ENCODE measurements at places on chromosomes 11 and 22. TPM values are rescaled to one million over a fixed set of nuclear protein-coding genes. Genes with fewer than 3 reads are reported as not detected.

CASP1 gene
- 2.8 TPM for total RNA-seq

FAM181B gene
- total RNA-seq, result 0.07 TPM

OSBP2 gene
- 13.2 TPM for total RNA-seq

GRCh38 chr11:107196732-107197131 lies 178.5 kb upstream of the GUCY1A2 start:
- no peaks in the 10 kb centered on the region for H3K36me3 ChIP-seq
- H3K27me3 ChIP-seq, result no peaks in the 10 kb centered on the region
- no peaks in the 10 kb centered on the region for H3K4me1 ChIP-seq
- H3K4me3 ChIP-seq, result no peak overlapping the region
- H3K27ac ChIP-seq, result no peak overlapping the region
- DNase-seq, result no peak

DNA sequence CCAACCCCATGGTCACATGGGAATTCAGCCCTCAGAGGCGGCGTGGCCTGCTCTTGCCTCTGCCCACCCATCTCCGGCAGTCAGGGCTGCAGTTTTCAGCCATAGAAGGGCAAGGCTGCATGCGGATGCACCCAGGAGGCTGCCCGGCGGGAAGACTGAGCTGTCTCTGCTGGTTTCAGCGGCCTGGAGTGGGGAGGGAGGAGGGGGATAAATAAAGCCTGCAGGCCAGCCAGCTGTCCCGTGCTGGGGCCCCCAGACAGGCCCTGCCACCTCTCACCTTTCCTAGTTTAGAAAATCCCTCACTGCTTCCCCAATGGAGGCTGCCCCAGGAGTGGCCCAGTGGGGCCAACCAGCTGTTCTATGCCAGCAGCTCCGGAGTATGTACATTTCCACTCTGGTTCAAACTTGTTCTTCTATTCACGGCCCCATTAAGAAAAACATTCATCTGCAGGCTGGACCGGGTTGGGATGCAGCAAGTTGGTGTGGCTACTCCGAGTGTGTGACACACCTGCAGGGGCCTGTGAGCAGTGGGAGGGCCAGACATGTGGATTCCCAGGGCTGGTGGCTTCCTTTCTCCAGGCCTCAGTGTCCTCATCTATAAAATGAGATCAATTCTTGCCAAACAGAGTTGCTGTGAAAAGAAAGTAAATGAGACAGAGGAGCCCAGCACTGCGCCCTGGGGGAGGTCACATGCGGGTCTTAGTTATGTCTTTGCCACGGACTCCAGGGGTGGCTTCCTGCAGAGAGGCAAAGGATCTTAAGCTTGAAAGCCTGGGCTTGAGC lies 5.0 kb downstream of the MICALL1 start:
- no peak for DNase-seq
- no peaks in the 10 kb centered on the region for H3K36me3 ChIP-seq
- no peak overlapping the region for H3K4me3 ChIP-seq
- H3K27ac ChIP-seq, result peak overlapping the region; percentile 18
- no peaks in the 10 kb centered on the region for H3K27me3 ChIP-seq

- no peaks in the 10 kb centered on the region for H3K27me3 ChIP-seq
- DNase-seq, result no peak
- no peak overlapping the region for H3K27ac ChIP-seq
- peaks cover 22% of the 10 kb centered on the region for H3K4me1 ChIP-seq
- H3K4me3 ChIP-seq, result no peak overlapping the region
Measured at GRCh38 chr11:46075168-46075567, 46.1 kb downstream of the PHF21A start.

DNA sequence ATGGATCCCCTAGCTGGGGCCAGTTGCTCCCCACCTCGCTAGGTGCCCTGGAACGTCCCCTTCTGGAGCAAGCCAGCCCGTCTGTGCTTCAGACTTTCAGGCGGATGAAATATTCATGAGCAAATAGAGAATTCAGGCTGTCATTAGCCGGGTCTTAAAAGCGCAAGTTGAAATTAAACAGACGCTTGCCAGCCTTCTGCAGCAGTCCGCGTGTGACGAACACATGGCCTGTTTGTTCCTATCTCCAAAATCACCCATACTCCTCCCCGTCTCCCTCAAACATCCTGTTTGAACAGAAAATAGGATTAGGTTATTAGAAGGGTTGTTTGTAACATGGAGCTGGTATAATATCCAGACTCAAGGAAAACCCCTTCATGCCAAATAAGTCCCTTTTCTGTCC lies 38.7 kb downstream of the MYO18B start:
- H3K4me1 ChIP-seq, result no peaks in the 10 kb centered on the region
- no peak overlapping the region for H3K4me3 ChIP-seq
- H3K36me3 ChIP-seq, result peaks cover 45% of the 10 kb centered on the region

GRCh38 chr11:32172041-32172847 lies 81.4 kb downstream of the RCN1 start:
- H3K4me3 ChIP-seq, result no peak overlapping the region
- peaks cover 4% of the 10 kb centered on the region for H3K27me3 ChIP-seq

GRCh38 chr22:35421121-35421520 lies 21.2 kb downstream of the MCM5 start:
- DNase-seq, result no peak
- H3K36me3 ChIP-seq, result peaks cover 66% of the 10 kb centered on the region
- no peaks in the 10 kb centered on the region for H3K27me3 ChIP-seq
- no peaks in the 10 kb centered on the region for H3K4me1 ChIP-seq

DNA sequence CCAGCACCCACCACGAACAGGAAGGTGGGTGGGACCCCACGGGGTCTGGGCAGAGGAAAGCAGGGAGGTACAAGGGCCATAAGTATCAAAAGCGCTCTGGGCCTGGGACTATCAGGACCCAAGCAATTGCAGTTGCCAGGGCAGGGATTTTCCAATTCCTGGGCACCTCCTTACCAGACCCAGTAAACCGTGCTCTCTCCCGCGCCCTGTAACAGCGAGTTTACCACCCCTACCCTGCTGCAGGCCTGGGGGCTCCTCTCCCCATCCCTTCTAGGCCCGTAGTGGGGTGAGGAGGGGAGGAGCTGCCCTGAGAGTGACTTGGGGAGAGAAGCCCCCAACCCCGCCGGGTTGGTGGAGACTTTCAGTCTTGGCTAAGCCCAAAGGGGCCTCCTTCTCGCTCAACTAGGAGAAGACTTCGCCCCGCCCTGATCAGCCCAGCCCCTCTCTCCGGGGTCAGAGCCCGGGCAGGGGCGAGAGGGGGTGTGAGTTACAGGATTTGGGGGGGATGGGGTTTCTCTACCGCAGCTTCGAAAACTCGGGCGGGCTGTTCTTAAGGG lies 5.4 kb downstream of the PAX6 start:
- no peak for DNase-seq
- H3K27ac ChIP-seq, result no peak overlapping the region
- H3K27me3 ChIP-seq, result peaks cover 100% of the 10 kb centered on the region
- H3K4me3 ChIP-seq, result no peak overlapping the region

DNA sequence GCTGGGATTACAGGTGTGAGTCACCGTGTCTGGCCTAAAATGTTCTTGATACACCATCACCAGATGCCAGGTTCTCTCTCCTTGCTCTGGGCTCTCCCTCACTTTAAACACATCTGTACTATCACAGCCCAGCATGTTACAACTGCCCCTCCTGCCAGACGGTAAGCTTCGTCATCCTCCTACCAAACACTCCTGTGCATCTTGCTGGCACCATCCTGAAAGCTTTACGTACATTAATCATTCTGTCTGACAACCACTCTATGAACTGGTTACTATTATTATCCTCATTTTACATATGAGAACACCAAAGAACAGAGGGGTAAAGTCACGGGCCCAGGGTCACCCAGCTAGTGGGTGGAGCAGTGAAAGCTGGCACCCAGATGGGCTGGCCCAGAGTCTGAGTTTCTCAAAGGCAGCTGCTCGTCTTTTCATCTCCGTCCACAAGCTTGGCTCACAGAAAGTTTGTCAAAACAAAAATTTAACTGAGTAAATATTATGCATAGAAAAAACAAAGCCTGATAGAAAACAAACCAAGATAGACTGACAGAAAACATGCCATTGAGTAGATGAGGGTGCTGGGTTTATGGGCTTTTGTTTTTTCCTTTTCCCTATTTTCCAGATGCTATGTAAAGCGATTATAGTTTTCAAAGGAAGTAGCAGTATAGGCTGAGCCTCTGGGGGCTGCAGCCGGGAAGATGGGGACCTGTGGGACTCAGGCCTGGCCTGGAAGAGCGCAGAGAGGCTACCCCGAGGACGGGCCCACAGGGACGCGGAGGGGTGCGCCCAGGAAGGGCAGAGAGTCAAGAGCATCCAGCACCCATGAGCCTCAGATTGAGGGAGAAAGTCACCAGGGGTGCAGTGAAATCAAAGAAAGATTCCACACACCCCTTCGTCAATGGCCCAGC lies 9.5 kb downstream of the PLA2G6 start:
- H3K36me3 ChIP-seq, result no peaks in the 10 kb centered on the region
- H3K27ac ChIP-seq, result peak overlapping the region; percentile 83
- H3K4me1 ChIP-seq, result peaks cover 49% of the 10 kb centered on the region
- H3K27me3 ChIP-seq, result no peaks in the 10 kb centered on the region

DNA sequence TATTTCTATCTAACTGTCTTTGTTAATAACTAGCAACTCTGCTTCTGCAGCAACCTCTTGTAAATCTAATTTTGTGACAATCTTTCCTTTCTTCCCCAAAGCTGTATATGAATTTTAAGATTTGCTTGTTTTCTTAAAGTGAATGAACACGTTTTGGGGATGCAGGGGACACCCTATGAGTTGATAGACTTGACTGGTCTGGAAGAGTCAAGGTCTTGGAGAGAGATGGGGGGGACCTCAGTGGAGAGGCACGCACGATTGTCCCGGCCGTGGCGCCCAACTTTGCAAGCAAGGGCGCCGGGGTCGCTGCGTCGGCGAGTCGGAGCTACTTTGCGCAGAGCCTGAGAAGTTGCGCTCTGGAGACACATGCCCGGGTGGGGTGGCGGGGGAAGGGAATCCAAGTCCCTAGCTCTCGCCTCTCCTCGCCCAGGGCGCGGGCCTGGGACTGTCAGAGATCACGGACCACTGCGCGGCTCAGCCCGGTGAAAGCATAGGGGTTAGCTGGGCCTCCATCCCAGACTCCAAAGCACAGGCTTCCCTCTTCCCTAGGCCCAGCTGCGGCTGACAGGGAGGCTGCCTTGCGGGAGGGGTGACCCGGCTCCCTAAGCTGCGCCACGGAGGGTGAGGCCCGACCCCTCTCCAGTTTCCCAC lies 854 bp downstream of the ABCC8 start:
- no peak for DNase-seq
- H3K27me3 ChIP-seq, result peaks cover 54% of the 10 kb centered on the region
- H3K4me1 ChIP-seq, result no peaks in the 10 kb centered on the region
- no peaks in the 10 kb centered on the region for H3K36me3 ChIP-seq
- H3K4me3 ChIP-seq, result peak overlapping the region; percentile 35

- H3K4me3 ChIP-seq, result no peak overlapping the region
- H3K27me3 ChIP-seq, result no peaks in the 10 kb centered on the region
- H3K4me1 ChIP-seq, result no peaks in the 10 kb centered on the region
- DNase-seq, result no peak
- H3K36me3 ChIP-seq, result no peaks in the 10 kb centered on the region
Measured at GRCh38 chr11:126162306-126163030, 49.0 kb downstream of the RPUSD4 start.

DNA sequence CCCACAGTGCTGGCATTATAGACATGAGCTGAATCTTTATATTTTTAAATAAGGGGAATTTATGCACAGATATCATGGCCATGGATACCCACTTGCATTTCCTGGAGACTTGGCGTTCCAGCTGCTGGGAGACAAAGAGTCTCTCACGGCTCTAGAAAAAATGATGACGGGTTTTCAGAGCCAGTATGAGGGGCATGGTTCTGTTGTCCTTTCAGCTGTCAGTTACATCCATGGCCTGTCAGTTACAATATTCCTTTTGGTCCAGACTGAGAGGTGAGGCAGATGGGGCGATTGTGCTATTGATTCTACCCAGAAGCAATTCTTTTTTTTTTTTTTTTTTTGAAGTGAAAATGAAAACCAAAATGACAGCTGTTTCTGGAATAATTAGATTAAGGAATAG lies 29.7 kb downstream of the USH1C start:
- no peak for DNase-seq
- H3K27ac ChIP-seq, result no peak overlapping the region
- H3K4me1 ChIP-seq, result no peaks in the 10 kb centered on the region
- no peaks in the 10 kb centered on the region for H3K27me3 ChIP-seq

GRCh38 chr11:37230865-37231264 lies 632.8 kb upstream of the RAG2 start:
- no peak overlapping the region for H3K27ac ChIP-seq
- H3K4me1 ChIP-seq, result no peaks in the 10 kb centered on the region
- H3K27me3 ChIP-seq, result no peaks in the 10 kb centered on the region
- no peaks in the 10 kb centered on the region for H3K36me3 ChIP-seq

- no peak overlapping the region for H3K27ac ChIP-seq
- no peaks in the 10 kb centered on the region for H3K36me3 ChIP-seq
- no peaks in the 10 kb centered on the region for H3K27me3 ChIP-seq
- H3K4me1 ChIP-seq, result no peaks in the 10 kb centered on the region
Measured at GRCh38 chr22:46792061-46792796, 29.8 kb downstream of the TBC1D22A start.

DNA sequence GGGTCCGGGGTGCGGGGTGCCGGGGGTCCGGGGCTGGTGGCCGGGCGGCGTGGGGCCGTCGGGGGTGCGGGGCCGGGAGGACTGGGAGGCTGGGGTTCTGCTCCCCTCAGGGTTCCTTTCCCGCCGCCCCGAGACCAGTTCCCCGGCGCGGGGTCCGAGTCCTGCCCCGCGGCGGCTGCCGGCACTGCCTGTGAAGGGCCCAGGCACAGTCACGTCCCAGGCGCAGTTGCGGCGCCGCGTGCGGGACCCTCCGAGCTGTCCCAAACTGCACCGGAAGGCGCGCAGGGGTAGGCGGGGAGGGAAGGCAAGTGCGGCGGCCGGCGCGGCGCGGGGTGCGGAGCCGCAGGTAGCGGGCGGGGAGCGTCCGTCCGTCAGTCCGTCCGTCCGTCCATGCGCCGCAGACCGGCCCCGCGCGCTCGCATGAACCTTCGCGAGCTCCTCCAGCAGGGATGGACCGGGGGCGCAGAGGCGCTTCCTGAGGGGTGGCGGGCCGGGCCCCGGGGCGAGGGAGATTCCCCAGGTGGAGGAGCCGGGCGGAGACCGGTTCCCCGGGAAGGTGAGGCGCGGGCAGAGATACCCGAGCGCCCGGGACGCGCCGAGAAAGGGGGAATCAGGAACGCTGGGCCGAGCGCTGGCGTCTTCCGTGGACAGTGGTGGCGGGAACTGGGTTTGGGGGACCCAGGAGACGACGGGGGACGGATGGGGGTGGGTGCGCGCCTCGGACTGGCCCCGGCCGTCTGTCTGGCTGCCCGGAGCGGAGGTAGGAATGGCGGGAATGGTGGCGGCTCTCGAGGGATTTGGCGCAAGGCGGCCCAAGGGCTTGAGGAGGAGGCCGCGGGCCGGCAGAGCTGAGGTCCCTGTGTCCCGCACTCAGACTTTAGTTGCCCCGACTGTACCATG lies 3.1 kb upstream of the ADORA2A start:
- peak overlapping the region; percentile 76 for H3K4me3 ChIP-seq
- H3K4me1 ChIP-seq, result peaks cover 78% of the 10 kb centered on the region
- no peak for DNase-seq
- no peaks in the 10 kb centered on the region for H3K27me3 ChIP-seq
- no peaks in the 10 kb centered on the region for H3K36me3 ChIP-seq

Measured in heart left ventricle (tissue), 16 donors.